ENCODE measurements at places on chromosomes 5 and 9.

GRCh38 chr5:128487041-128487440 lies 51.0 kb downstream of the FBN2 start:
- no peak for DNase-seq

- no peak for DNase-seq
These were observed 10.9 kb downstream of the ZCCHC10 start for GRCh38 chr5:133015466-133015865.

- DNase-seq: no peak
These were observed 297.9 kb upstream of the PTGER4 start for GRCh38 chr5:40381676-40382363.

GRCh38 chr5:175614223-175614815 lies 43.6 kb upstream of the HRH2 start:
- no peak for DNase-seq

DNA sequence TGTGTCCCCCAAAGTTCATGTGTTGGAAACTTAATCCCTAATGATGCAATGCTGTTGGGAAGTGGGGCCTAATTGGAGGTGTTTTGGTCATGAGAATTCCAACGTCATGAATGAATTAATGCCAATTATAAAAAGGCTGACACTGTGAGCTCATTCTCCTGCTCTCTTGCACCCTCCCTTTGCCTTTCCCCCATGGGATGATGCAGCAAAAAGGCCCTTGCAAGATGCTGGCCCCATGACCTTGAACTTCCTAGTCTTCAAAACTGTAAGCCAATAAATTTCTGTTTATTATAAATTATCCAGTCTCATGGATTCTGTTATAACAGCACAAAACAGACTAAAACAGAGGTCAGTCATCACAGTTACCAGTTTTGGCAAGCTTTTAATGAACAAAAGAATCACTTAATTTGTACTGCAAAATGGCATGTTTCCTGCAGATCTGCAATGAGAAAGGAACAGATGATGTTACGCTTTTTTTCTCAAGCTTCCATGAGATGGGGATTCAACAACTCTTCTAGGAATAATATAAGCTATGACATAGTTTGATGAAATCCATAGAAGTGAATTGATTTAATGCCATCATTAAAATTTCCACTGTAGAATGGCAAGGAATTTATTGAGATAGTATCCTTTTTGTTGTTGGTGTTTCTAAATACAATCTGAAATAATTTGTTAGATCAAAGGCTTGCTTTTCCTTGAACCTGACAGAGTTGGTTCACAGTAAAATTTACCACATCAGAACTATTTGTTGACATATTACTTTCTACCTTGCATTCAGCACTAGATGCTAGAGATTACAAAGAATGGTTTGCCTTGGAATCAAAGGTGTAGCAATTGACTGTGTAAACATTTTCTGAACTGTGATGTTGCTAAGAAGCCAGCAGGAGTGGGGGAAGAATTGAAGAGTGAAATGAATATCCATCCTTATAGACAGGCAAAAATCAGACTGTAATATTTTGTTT lies 29.3 kb upstream of the RFK start:
- no peak for DNase-seq

DNA sequence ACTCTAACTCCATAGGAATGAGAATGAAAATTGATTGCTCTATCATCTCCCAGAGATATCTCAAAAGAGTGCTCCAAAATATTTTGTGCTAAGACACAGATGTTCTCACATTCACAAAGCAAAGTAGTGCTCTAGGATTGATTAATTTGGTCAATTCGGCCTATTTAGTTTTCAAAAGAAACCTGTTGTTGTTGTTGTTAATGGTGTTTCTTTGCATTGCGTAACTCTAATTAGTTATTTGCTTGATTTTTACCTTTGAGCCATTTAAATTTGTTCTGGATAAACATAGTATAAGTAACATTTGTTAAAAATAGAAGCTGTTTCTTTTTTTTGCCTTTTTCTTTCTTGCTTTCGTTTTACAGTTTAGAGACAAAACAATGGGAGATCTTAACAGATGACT lies 382.5 kb downstream of the CAAP1 start:
- no peak for DNase-seq

GRCh38 chr9:135329571-135330306 lies 149.8 kb upstream of the PPP1R26 start:
- no peak for DNase-seq

- no peak for DNase-seq
These were observed 9.7 kb upstream of the TRPM3 start for GRCh38 chr9:71131145-71131544.

GRCh38 chr5:171647043-171647903 lies 138.3 kb upstream of the SMIM23 start:
- DNase-seq: no peak

- DNase-seq: no peak
These were observed 63.6 kb downstream of the SUSD1 start for GRCh38 chr9:112111461-112111860.

DNA sequence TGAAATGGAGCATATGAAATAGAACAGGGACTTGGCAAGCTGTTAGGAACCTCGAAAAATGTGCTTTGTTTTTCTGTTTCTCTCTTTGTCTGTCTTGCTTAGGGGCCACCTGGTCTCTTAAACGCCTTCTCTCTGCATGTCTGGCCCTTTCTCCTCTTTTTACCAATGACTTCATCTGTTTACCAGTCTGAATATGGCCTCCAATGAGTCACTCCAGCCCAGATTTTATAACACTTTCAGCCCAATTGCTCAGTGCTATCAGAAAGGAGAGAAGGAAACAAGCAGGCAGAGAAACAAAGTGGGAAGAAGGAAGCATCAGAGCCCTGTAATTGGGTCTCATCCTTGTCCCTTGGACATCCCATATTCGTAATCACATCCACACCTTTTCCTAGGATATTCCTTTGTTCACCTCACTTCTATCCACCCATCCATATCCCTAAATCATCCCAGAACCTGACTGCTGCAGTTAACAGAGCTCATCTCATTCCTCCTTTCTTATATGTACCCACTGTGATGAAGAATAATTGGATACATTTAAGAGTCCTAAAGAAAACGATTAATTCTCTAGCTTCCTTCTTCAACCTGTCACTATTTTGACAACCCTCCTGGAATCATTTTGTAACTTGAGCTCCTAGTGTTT lies 151.8 kb upstream of the GPR151 start:
- no peak for DNase-seq

- no peak for DNase-seq
These were observed 20.2 kb downstream of the HNRNPH1 start for GRCh38 chr5:179603308-179603707.

- DNase-seq: no peak
These were observed 379.6 kb upstream of the PRR16 start for GRCh38 chr5:120084543-120084870.

All from activated gamma-delta T cell treated with anti-CD3 and anti-CD28 coated beads, Interleukin-2, amount 50 U/mL, for 16 hours (primary cell).